ENCODE measurements at places on chromosomes 11 and 22.

- no peak for DNase-seq
These were observed 328.3 kb downstream of the TBC1D22A start for GRCh38 chr22:47090591-47091245.

GRCh38 chr22:43829904-43830851 is 18.1 kb upstream of the EFCAB6 start:
- no peak for DNase-seq

DNA sequence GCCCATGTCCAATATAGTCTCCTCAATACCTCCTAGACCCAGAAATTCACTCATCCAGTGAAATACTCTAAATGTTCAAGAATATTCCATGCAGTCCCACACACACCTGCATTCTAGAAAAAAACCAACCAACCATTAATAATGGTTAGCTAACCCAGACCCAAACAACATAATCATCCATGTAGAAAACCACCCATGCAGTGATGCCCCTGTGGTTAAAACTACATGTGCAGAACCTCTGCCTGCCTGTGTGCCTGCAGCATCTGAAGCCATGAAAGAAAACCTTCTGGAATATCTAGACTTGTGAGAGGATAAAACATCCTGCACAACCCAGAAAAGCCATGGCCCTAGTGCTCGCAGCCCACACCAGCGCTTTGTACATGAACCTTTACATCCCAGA is 47.8 kb downstream of the SLC22A12 start:
- DNase-seq = no peak

- no peak for DNase-seq
These were observed 20.5 kb upstream of the PARVB start for GRCh38 chr22:44003405-44004103.

DNA sequence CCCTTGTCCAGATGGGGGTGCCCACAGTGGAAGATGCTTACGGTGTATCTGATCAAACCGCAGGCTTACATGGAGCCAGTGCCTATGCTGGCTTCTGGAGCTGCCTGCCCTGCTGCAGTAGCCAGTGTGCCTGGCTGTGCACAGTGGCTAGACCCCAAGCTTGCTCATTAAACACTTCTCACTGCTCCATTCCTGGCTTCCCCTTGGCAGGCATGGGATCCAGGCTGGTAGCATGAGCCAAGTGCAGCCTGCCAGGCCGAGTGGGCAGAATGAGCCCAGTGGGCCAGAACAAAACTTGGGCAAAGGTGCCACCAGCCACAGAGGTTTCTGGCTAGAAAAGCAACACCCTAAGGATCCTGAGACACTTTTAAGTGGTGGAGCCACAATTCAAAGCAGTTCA is 55.4 kb upstream of the B3GNT6 start:
- no peak for DNase-seq

DNA sequence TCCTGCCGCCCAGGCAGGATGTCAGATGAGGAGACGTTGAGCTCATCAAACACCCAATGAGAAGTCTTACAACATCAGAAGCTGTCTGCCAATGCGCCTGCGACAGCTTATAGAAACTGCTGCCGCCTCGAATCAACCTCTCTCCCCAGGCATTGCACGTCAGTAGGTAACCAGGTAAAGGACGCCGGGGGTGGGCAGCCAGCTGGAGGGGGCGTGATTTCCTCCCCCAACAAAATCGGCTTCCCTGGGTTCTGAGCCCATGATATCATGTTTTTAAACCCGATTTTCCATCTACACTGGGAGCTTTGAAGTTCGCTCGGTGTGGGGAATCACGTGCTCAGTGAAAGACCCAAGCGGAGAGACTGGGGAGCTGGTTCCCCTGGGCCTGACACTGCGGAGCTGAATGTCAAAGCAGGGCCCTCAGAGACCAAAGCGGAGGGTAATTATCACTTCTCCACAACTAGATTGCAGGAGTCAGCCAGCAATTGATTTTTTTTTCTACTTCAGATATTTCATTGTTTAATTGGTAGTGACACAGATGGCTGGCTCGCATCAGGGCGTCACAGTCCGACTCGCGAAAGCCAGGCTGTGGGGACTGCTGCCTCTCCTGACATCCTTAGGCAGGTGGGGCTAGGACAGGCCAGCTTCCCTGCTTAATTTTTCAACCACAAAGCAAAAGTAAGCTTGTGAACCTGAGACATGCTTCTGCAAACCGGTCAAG is 15.4 kb downstream of the FAM83F start:
- DNase-seq = peak; percentile 39

DNA sequence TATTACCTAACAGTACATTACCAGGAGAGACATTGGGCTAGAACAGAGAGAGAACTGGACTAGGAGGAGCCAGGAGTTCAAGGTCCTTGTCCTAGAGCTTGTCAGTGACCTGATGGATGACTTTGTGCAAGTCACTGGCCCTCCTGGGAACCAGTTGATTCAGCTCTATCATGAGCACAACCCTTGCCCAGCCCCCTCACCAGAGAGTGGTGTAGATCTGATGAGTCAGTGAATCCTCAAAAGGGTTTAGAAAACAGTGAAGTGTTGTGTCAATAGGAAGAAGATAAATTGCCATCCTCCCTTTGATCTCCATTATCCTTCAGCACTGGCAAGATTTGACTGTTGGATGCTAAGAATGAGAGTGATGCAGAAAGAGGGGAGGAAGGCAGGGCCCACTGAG is 24.3 kb downstream of the NEU3 start:
- no peak for DNase-seq

Measured in mucosa of gallbladder (tissue), 1 donor.